ENCODE measurements at places on chromosomes 13 and 19.

- DNase-seq, result no peak
Observed at GRCh38 chr19:18307271-18307681, 15.6 kb downstream of the LSM4 start.

DNA sequence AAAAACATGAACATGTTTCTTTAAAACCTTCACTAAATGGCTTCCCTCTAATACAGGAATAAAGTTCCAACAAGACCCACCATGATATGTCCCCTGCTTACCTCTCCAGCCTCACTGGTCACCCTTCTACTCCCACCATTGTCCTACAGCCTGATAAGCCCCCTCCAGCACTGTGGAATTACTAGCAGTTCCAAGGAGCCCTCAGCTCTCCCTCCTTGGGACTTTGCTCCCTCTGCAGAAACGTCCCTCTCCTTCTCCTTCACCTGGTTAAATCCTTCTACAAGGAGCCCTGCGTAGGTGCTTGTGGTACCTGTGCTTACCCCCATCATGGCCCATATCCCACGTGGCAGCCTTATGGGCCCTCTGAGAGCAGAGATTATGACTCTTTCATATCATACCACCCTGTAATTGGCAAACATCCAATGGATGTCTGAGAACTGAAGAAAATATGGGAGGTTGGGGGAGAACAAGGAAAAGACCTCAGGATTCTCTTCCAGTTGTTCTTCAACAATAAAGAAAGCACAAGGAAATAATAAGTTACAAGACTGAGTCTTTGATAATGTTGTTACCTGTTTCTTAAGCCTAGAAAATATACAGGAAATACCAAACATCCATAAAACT, 26.1 kb upstream of the DOCK9 start:
- DNase-seq, result peak; percentile 1

DNA sequence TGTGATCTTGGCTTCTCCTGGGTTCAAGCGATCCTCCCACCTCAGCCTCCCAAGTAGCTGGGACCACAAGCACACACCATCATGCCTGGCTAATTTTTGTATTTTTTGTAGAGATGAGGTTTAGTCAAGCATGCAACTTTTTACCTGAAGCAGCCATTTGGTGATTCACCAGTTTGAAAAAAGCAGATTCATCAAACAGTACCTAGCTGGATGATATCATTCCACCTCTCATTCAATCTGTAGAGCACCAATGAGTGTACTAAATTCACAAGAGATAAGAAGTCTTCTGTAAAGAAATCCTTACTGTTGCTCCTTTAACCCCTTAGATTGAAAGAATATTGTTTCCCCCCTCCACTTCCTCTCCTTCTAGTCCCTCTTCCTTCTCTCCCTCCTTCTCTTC, 261.1 kb upstream of the RFC3 start:
- no peak for DNase-seq

- DNase-seq, result no peak
Observed at GRCh38 chr19:4379383-4380253, 20.7 kb downstream of the SH3GL1 start.

- DNase-seq, result no peak
Observed at GRCh38 chr19:42567567-42567966, 27.2 kb downstream of the CEACAM8 start.

DNA sequence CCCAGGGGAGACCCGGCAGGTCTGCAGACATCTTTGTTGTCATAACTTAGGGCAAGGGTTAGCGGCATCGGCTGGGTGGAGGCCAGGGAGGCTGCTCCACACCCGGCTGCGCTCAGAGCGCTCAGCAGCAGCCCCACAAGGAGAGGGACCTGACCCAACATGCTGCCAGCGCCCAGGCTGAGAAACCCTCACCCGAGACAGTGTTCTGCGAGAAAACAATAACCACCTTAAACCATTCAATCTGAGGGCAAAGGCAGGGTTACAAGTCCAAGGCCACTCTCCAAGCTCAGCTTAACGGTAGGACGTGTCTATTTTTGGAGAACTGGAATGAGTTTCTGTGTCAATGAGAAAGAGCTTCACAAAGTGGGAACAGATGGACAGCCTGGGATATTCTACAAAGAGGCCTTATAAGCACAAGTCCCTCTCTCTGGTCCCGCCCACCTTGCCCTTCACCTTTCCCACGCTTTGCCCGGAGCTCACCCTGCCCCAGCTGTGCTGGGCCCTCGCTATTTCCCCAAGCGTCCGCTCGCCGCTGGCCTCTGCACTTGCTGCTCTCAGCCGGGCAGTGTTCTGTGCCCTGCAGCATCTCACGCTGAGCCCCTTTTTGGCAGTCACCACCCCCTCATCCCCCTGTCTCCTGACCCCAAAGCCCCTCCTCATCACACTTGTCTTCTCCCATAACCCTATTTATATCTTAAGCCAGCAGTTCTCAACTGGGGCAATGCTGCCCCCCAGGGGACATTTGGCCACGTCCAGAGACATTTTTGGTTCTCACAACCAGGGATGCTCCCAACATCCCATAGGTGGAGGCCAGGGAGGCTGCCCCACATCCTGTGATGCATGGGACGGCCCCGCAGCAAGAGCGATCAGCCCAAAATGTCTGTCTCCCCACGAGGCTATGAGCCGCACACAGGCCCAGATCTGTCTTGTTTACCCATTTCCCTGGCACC, 17.6 kb downstream of the PPP1R12C start:
- no peak for DNase-seq

- DNase-seq, result no peak
Observed at GRCh38 chr19:40687525-40688016, 2.9 kb downstream of the NUMBL start.

DNA sequence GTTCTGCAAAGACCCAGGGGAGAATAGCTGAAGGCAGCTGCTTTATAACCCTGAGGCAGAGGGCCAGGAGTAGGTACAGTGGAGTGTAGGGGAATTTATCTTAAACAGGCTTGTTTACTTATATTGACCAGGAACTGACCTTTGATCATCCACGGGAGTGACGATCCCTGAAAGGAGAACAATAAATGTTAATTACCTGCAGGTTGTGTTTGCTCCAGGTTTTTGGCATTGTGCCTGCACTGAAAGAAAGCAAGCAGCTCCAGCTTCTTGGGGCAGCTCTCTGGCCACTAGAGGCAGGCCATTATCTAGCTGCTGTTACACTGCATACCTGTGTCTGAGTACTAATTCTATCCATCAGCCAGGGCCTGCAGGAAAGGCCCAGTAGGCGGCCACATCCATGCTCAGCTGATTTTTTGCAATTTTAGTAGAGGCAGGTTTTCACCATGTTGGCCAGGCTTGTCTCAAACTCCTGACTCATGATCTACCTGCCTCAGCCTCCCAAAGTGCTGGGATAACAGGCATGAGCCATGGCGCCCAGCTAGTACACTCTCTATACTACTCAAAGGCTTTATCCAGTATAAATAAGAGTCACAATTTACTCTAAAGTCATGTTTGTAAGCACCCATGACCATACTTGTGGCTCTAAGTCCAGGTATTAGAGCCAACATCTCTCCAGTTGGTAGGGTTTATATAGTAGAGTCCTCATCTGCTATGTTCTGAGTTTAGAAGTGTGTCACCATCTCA, 8.5 kb upstream of the ZNF91 start:
- no peak for DNase-seq

DNA sequence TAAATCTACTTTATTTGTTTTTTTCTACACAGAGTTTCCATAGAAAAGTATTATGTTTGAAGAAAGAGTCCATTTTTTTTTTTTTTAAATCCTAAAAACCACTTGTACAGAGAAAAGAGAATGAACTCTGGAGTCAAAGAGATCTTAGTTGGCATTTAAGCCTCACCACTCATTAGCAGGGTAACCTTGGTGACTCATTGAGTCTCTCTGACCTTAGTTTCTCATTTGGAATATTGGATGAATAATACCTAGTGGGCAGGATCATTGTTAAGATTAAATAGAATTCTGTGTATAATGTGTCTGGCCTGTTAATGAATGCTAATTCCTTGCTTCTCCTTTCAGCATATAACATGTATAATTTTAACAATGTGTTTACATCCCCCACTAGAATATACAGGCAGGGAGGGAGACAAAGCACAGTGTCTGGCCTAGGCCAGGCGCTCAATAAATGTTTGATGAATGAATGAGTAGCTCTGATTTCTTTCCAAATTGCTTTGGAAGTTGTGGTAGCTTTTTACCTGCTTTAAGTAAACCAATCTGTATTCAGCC, 48.7 kb upstream of the MYCBP2 start:
- no peak for DNase-seq

DNA sequence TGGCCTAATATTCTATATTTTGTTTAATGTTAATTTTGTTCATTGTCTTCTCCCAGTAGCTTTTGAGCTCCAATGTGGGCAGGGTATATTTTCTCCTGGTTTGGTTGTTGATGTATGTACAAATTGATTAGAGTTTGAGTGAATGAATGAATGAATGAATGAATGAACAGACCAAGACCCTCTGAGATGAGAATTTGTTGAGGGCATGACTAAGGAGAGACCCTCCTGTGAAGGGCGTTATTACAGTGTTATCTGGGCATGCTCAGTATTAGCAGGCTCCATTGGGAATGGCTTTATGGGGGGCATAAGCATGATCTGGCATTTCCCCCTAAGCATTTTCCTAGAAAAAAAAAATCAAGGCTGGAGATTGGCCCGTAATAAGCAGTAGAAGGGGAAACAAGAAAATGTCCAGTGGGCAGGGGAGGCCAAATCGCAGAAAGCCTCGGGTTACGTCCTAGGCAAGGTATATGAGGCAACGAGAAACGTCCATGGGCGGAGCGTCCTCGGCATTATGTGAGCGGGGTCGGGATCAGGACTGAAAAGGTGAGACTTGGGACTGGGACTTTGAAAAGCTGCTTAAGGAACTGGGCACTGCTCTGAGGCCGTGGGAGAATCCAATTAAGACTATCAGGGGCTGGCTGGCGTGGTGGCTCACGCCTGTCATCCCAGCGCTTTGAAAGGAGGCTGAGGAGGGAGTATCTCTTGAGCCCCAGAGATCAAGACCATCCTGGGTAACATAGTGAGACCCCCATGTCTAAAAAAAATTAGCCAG, 904 bp upstream of the ARHGAP33 start:
- DNase-seq, result no peak

DNA sequence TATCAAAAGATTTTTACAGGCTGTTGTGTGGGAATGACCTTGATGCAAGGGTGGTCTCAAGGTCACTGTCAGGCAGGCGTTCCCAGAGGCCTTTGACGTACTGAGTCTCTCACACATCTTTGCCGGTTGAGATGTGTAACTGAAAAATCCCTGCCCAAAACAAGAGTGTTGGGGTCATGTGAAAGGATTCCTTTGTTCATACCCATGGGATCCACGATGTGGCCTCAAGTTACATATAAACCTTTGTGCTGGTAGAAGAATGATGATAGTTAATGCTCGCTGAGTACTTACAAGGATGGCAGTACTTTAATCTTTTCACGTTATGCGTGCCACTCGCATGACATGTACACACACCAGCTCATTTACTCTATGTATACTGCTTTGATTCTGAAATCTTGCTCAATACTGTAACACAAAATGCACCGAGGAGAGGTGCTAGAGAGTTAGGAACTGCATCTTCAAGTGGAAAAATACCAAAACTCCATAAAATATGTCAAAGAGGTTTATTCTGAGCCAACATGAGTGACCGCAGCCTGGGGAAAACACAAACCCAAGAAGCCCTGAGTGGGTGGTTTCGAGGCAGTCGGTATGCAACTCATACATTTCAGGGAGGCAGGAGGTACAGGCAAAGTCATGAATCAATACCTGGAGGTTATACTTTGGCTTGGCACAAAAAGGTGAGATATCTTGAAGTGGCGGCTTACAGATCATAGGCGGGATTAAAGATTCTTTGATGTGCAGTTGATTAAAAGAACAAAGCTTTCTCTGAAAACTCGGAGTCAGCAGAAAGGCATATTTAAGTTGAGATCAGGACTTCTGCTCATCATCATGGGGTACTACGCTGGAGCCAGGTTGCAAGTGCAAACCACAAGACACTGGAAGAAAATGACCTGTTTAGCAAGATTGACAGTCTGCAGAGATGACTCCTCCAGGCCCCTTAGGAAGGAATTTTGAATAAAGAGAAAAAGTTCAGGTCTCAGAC, 87.4 kb upstream of the ARHGEF7 start:
- DNase-seq, result no peak

GRCh38 chr13:106104281-106104901, 431.1 kb downstream of the EFNB2 start:
- DNase-seq, result no peak

GRCh38 chr13:84661718-84662117, 779.4 kb upstream of the SLITRK1 start:
- no peak for DNase-seq

GRCh38 chr19:39398297-39398864, 7.2 kb downstream of the MED29 start:
- DNase-seq, result no peak

DNA sequence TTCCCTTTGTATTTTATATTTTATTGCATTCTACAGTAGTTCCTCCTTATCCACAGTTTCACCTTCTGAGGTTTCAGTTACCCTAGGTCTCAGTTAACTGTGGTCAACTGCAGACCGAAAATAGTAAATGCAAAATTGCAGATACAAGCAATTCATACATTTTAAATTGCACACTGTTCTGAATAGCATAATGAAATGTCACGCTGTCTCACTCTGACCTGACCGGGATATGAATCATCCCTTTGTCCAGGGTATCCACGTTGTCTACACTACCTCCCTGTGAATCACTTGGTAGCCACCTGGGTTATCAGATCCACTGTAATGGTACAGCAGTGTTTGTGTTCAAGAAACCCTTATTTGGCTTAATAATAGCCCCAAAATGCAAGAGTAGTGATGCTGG, 325.0 kb downstream of the DNAJC15 start:
- no peak for DNase-seq
